ENCODE measurements at places on chromosomes 4 and X. TPM values are rescaled to one million over a fixed set of nuclear protein-coding genes. Genes with fewer than 3 reads are reported as not detected.

ITM2A gene
- total RNA-seq = 64.4 TPM

CLDN2 gene
- not detected for total RNA-seq

RGN gene
- total RNA-seq = 18.8 TPM

ERAS gene
- total RNA-seq = not detected

SUPT20HL1 gene
- not detected for total RNA-seq

ITIH6 gene
- total RNA-seq = not detected

MAOB gene
- total RNA-seq = 157 TPM

GLRB gene
- total RNA-seq = 12.0 TPM

NSD2 gene
- 42.5 TPM for total RNA-seq

NKRF gene
- 3.7 TPM for total RNA-seq

PPBP gene
- total RNA-seq = 1.2 TPM

GRCh38 chr4:112510291-112511092 is 5.5 kb downstream of the NEUROG2 start:
- H3K27me3 ChIP-seq = peaks cover 100% of the 10 kb centered on the region
- H3K27ac ChIP-seq = no peak overlapping the region
- H3K4me3 ChIP-seq = peak overlapping the region; percentile 39

- H3K4me3 ChIP-seq = no peak overlapping the region
- H3K4me1 ChIP-seq = no peaks in the 10 kb centered on the region
- H3K27ac ChIP-seq = no peak overlapping the region
- DNase-seq = no peak
- H3K36me3 ChIP-seq = no peaks in the 10 kb centered on the region
Measured at GRCh38 chrX:21438792-21439191, 64.6 kb downstream of the CNKSR2 start.

- H3K4me1 ChIP-seq = no peaks in the 10 kb centered on the region
- no peak for DNase-seq
- H3K36me3 ChIP-seq = no peaks in the 10 kb centered on the region
- H3K27me3 ChIP-seq = no peaks in the 10 kb centered on the region
- no peak overlapping the region for H3K27ac ChIP-seq
Measured at GRCh38 chr4:175536852-175537453, 275.1 kb downstream of the GPM6A start.

DNA sequence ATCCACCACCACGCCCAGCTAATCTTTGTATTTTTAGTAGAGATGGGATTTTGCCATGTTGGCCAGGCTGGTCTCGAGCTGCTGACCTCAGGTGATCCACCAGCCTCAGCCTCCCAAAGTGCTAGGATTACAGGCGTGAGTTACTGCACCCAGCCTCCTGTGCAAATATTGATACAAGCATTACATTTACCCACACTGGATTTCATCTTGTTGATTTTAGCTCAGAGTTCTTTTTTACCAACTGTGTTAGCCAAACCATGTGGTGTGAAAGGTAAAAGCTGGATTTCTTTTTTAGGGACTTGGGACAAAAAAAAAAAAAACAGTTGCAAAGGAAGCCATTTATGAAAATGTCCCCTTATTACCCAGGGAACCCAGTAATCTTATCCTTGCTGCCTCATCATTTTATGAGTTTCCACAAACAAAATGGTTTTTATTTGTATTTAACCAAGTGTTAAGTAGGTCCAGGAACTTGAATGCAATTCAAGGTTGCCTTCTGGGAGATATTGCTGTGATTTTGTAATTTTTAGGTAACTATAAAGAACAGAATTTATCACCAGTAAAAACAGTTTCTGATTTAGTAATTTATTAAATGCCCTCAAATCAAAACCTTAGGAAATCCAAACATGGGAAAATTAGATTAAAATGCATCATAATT is 202.5 kb downstream of the PALLD start:
- no peaks in the 10 kb centered on the region for H3K4me1 ChIP-seq
- no peak overlapping the region for H3K27ac ChIP-seq
- H3K4me3 ChIP-seq = no peak overlapping the region
- DNase-seq = no peak
- no peaks in the 10 kb centered on the region for H3K36me3 ChIP-seq

DNA sequence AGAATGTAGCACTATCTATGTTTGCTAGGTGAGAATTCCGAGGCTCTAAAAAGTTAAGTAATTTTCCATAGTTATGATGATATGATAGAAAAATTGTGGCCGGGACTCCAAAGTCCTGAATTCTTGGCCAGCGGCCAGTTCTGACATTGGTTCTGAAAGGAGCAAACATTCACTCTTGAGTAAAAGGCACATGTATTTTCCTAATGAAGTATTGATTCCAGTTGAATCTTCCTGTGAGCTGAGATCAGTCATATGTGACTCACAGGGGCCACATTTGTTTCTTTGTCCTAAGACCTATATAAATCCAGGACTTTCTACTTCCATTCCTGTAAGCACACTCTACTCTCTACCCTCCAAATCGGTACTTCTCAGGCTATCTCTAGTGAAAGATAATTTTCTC is 349.9 kb downstream of the BMPR1B start:
- no peaks in the 10 kb centered on the region for H3K36me3 ChIP-seq
- peaks cover 25% of the 10 kb centered on the region for H3K4me1 ChIP-seq
- H3K27ac ChIP-seq = no peak overlapping the region
- DNase-seq = no peak
- H3K27me3 ChIP-seq = no peaks in the 10 kb centered on the region

- no peak overlapping the region for H3K4me3 ChIP-seq
- no peak overlapping the region for H3K27ac ChIP-seq
- no peaks in the 10 kb centered on the region for H3K4me1 ChIP-seq
- no peak for DNase-seq
Measured at GRCh38 chrX:123171781-123172180, 12.3 kb upstream of the GRIA3 start.

DNA sequence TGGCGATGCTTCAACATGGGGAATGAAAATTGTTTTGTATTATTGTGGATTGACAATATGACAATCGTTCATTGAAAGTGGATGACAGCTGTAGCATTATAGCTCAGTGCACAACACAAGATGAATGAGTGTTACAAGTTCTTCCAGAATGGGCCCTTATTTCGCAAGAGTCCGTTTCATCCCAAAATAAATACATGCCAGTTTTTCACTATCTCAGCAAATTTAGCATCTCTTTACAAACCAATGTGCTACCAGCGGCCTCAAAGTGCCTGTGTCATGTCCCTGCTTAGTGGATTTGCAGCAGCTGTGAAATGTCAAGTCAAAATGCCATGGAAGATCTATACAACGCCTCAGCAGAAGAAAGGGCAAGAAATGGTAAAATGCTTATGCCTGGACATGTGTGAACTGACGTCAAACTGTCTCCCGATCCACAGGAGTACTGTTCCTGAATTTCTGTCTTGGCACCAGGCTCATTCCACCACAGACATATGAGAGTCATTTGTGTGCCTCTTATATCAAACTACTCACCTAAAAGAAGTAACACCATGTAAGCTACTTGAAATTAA is 109.6 kb downstream of the MAML3 start:
- no peak overlapping the region for H3K4me3 ChIP-seq
- H3K27ac ChIP-seq = no peak overlapping the region
- no peaks in the 10 kb centered on the region for H3K36me3 ChIP-seq
- H3K27me3 ChIP-seq = no peaks in the 10 kb centered on the region
- no peak for DNase-seq

GRCh38 chrX:131066237-131066636 is 8.1 kb downstream of the ARHGAP36 start:
- no peak overlapping the region for H3K4me3 ChIP-seq
- H3K27ac ChIP-seq = no peak overlapping the region
- DNase-seq = no peak

DNA sequence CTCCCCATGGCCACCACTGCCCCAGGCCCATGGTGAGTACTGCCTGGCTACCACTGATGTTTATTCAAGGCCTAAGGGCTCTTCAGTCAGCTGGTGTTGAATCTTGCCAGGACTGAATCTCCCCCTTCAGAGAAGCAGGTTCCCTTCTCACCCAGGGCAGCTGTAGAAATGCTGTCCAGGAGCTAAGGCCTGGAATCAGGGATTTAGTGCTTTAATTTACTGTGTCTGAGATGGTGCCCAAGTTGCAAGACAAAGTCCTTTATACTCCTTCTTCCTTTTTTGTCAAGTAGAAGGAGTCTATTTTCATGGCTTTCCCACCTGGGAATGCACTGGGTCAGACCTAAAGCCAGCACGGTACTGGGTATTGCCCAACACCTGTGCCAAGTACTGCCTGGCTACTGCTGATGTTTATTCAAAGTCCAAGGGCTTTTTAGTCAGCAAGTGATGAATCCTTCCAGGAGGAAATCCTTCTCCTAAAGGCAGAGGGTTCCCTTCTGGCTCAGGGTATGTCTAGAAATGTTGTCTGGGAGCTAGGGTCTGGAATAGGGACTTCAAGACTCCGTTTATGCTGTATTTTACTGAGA is 117.6 kb upstream of the ATOH1 start:
- no peaks in the 10 kb centered on the region for H3K36me3 ChIP-seq
- H3K4me1 ChIP-seq = no peaks in the 10 kb centered on the region
- no peaks in the 10 kb centered on the region for H3K27me3 ChIP-seq
- H3K27ac ChIP-seq = no peak overlapping the region
- no peak overlapping the region for H3K4me3 ChIP-seq
- no peak for DNase-seq

- H3K27ac ChIP-seq = no peak overlapping the region
- no peaks in the 10 kb centered on the region for H3K27me3 ChIP-seq
- no peaks in the 10 kb centered on the region for H3K4me1 ChIP-seq
- H3K4me3 ChIP-seq = no peak overlapping the region
- no peaks in the 10 kb centered on the region for H3K36me3 ChIP-seq
- no peak for DNase-seq
Measured at GRCh38 chr4:52704661-52705060, 45.6 kb upstream of the USP46 start.

DNA sequence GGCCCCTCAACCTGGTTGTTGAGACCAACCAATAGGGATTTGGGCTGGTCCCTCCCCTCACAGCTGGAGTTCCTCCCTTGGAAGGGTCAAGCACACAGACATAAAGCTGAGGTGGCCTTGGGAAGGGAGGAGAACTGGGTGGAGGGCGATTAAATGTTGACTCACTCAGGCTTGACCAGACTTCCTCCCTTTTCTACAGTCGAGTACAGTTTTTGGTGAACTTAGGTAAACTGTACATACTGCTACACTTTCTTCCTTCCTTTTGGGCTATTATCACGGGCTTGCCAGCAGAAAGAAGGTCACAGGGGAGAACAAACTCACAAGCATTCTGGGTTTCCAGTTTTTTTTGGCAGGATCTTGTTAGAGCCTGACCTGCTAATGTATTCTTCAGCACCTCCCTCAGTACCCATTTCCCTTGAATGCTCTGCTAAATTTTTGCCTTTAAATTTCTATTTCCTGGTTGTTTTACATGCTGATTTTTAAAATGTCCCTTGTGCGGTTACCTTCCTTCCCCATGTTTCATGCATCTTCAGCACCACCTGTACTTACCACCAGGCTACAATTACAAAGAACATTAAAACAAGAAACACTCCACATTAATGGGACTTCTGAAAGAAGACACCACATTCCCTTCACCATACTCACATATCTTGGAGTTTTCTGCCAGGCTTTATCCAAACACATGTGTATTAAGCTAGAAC is 135.2 kb upstream of the RASGEF1B start:
- H3K4me1 ChIP-seq = peaks cover 12% of the 10 kb centered on the region
- no peak overlapping the region for H3K4me3 ChIP-seq
- DNase-seq = no peak
- H3K27me3 ChIP-seq = no peaks in the 10 kb centered on the region
- peak overlapping the region; percentile 6 for H3K27ac ChIP-seq

DNA sequence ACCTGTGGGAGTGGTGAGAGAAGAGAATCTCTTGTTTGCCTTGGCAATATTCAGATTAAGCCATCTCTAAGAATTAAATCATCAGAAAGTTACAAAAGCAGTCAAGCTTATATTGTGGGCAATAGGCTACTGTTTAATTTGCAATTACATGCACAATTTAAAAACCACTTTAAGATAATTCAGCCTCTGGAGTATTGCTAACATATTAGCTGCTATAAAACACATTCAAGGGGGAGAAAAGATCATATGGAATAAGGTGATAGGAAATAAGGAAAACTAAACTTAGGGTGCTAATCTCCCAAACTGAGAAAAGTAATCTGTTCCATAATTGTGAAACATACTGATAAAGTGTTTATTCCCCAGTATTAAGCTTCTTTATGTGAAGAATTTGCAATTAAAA is 103.9 kb downstream of the ARAP2 start:
- DNase-seq = no peak
- no peaks in the 10 kb centered on the region for H3K36me3 ChIP-seq
- H3K4me1 ChIP-seq = no peaks in the 10 kb centered on the region
- H3K4me3 ChIP-seq = no peak overlapping the region
- H3K27ac ChIP-seq = no peak overlapping the region
- H3K27me3 ChIP-seq = no peaks in the 10 kb centered on the region

DNA sequence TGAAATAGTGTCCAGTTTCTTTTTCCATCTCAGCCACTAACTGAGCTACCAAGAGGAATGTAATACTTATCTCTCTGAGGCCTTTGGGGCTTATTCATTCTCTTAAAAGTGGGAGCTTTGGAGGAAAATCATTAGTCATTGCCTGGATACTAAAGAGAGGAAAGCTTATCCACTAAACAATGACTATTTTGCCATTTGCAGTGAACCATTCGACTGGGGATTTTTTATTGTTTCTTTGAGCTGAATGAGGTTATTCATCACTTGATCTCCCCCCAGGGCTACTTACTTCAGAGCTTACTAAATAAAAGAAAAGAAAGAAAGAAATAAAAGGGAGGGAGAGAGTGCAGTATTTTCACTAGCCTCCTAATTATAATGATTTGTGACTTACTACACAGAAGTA is 1329.5 kb upstream of the TENM3 start:
- no peaks in the 10 kb centered on the region for H3K27me3 ChIP-seq
- no peak overlapping the region for H3K4me3 ChIP-seq
- DNase-seq = no peak
- no peaks in the 10 kb centered on the region for H3K4me1 ChIP-seq
- H3K36me3 ChIP-seq = no peaks in the 10 kb centered on the region

- no peaks in the 10 kb centered on the region for H3K36me3 ChIP-seq
- no peaks in the 10 kb centered on the region for H3K4me1 ChIP-seq
- no peak overlapping the region for H3K27ac ChIP-seq
- DNase-seq = no peak
- H3K4me3 ChIP-seq = no peak overlapping the region
Measured at GRCh38 chr4:133550436-133550835, 401.3 kb downstream of the PCDH10 start.

Measured in left ventricle myocardium inferior (tissue), 1 donor.